Hematopoietic multipotent progenitor cell treated with erythropoietin and hydrocortisone succinate and interleukin-3 and kit ligand, for 8 days (in vitro differentiated cells): ENCODE measurements at places on chromosomes 5 and 9.

GRCh38 chr9:70420441-70421271 is 6.2 kb upstream of the KLF9 start:
- DNase-seq: peak; percentile 55

DNA sequence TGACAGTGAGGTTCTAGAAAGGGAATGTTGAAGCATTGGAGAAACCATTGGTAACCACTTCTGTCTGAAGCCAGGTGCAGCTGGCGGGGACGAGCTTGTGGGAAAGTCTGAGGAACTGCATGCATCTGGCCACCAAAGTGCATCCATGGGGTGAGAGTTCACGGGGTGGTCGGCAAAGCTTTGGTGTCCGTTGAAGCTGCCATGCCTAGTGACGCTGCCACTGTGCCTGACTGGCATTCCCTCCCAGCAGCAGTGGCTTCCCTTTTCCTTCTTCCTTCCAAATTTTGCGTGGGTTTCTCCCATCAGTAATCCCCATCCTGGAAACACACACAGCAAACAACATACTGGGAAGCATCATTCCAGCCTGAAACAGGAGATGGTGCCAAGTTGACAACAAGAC is 145.7 kb upstream of the ALDH1B1 start:
- no peak for DNase-seq

DNA sequence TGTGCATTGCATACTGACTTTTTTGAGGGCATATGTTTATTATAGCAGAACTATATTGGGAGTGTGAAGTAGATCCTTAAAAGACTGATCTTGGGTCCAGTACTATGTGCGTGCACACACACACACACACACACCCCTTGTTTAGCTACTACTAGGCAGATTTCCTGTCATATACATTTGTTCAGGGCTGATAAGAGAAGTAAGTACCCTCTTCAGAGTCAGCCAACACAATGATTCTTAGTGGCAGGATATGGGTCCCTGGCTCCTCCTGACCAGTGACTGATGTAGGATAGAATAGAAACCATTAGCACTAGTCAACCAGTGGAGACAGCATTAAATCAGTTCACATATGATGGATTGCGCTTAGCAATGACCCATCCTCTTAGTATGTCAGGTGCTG is 76.2 kb upstream of the MIER3 start:
- peak; percentile 76 for DNase-seq

DNA sequence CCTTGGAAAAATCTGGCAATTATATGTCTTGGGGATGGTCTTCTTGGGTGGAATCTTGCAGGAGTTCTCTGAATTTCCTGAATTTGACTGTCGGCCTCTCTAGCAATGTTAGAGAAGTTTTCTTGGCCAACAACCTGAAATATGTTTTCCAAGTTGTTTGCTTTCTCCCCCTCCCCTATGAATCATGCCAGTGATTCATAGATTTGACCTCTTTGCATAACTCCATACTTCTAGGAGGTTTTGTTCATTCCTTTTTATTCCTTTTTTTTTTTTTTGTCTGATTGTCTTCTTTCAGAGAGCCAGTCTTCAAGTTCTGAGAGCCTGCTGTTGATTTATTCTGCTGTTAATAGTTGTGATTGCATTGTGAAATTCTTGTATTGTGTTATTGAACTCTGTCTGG is 56.7 kb upstream of the SLC44A1 start:
- no peak for DNase-seq

GRCh38 chr5:94433397-94434163 is 184.8 kb downstream of the KIAA0825 start:
- DNase-seq: no peak

DNA sequence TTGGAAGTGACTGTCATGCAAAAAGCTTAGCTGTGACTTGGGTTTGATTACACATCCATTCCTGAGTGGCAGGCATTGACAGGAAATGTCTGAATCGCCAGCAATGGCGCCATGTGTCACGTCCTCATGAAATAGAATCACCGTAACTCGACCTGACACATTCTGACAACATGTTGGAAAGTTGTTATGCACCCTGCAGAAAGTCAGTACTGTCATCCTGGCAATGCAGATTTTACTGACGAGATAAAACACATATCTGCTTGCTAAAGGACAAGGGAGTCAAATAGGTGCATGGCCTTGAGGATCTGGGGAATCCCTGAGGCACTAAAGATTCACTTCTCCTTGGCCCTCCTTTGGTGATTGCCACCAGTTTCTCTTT is 344.2 kb downstream of the SPATA31D1 start:
- no peak for DNase-seq

- DNase-seq: no peak
Observed at GRCh38 chr5:112036206-112036605, 279.2 kb upstream of the NREP start.

DNA sequence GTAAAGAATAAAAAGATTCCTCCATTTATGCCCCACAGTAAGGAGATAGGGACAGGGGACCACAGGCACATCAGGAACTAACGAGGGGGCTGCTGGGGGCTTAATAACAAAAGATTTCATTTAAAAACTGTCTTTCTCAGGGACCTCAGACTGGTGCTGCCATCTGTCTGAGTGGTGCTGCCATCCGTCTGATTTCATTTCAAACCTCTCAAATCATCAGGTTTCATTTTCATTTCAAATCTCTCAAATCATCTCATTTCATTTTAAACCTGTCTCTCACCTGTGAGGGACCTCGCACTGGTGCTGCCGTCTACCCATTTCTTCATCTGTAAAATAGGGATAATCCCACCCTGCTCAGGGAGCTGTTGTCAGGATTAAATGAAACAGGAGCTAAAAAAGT is 45.9 kb downstream of the ADRA1B start:
- DNase-seq: no peak

DNA sequence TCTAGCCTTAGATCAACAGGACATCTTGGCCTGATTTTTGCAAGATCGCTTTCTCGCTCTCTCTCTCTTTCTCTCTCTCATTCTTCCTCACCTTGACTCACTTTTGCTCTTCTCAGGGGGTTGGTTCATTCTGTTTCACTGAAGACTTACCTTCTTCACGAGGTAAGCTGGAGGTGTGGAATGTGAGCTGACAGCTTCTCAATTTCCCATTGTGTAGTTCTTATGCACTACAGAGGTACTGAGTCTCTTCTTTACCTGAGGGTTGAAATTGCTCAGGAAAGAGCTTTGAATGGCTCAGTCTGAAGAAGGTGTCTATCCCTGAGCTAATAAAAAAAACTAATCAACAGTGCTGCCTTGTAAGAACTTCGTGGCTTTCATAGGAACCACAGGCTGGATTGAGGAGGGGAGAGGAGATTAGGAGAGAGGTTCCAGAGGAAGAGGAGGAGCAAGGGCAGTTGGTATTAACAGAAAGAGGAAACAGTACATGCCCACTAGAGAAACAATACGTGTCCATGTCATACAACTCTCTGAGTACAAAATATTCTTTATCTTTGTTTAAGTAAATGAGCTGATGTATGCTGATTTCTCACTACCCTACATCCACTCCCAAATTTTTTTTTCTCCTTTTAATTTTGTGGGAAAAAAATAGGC is 192.2 kb downstream of the TMEM167A start:
- no peak for DNase-seq

DNA sequence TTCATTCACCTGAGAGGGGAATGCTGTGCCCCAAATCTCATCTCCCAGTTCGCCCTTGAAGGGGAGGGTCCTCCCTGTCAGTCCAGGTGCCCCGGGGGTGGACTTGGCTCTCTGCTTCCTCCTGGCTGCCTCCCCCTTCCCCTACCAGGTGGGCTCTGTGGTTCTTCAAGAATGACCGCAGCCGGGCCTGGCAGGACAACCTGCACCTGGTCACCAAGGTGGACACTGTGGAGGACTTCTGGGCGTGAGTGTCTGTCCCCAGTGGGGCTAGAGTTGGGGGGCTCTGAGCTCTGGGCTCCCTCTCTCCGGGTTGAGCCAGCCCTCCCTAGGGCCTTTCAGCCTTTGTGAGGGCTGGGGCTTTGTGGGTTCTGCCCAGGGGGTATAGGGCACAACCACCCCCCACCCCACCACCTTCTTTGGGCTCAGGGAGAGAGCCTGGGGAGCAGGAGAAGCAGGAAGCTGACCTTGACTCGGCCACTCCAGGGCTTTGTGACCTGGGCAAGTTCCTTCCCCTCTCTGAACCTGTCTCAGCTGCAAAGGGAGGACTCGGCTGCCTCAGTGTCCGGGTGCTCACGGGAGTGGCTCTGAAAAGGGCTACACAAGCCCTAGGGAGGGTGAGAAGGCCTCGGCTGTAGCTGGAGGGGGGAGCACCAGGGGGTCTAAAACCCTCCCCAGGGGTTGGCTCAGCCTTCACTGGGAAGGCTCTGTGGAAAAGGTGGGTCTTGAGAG is 3.6 kb upstream of the TSPAN17 start:
- no peak for DNase-seq

DNA sequence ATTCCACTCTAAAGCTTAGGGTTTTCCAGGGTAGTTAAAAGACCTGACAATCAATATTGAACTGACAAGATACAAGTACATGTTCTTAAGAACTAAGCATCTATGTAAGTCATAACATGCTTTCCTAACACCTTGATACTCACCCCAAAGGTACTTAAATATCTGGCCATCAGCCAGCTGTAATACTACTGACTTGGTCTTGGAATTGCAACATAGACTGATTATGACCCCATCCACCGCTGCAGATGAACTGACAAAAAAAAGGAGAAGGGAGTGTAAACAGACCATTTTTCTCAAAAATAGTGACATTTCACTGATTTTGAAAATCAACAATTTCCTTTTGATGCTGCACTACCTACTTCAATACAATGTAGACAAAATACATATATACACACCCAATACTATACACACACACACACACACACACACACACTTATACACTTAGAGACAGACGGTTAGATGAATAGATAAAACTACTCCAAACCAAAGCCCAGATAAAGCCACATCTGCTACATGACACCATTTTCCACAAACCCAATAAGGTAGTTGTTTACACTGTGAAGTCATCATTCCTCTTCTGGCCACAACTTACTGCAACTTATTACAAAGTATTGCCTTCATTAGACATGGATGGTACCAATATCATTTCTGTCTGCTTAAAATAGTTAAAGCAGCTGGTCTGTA is 30.4 kb downstream of the ELP1 start:
- no peak for DNase-seq

GRCh38 chr5:1209896-1210776 is 8.7 kb downstream of the SLC6A19 start:
- no peak for DNase-seq

DNA sequence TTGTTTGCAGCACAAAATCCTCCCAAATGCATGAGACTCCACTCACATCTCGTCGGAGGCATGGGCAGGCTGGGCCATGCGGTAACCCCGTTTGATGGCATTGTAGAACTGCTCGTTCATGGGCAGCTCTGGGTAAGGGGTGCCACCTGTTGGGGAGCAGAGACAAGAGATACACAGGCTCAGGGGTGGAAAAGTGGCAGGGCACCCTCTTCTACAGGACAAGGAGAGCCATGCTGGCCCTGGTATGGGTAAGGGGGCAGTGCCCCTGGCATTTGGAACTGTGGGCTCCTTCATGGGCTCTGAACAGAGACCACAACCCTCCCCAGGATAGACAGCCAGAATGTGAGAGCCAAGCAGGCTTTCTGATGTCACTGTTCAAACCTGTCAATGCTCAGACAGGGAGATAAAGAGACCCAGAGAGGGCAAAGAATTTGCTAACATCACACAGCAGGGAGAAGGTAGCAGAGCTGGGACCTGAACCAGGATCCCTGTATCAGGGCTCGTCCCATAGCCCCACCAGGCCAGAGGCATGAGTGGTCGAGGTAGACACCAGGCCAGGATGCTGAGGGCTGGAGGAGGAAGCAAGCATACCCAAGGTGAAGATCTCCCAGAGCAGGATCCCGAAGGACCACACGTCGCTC is 33.2 kb upstream of the CSF1R start:
- DNase-seq: peak; percentile 52

DNA sequence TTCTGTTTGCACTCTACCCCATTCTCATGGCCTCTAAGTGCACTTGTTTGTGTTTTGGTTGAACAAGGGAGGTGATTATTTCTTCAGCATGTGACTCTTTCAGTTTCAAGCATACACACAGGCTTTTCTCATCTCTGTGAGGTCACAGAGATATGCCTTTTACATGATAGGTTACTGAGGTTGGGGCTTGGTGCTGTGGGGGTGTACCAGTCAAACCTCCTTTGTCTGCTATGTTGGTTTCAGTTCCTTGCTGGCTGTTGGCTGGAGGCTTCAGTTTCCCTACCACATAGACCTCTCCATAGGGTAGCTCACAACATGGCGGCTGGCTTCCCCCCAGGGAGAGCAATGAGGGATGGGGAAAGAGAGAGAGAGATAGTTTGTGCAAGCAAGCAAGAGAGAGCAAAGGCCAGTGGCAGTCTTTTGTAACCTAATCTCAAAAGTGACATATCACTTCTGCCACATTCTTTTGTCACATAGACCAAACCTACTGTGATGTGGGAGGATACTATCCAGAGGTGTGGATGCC is 96.7 kb upstream of the SEMA6A start:
- no peak for DNase-seq
